ENCODE measurements at places on chromosomes 7 and 10.
A peak's percentile ranks its signal among the peaks of the same experiment; 100 is the strongest.

DNA sequence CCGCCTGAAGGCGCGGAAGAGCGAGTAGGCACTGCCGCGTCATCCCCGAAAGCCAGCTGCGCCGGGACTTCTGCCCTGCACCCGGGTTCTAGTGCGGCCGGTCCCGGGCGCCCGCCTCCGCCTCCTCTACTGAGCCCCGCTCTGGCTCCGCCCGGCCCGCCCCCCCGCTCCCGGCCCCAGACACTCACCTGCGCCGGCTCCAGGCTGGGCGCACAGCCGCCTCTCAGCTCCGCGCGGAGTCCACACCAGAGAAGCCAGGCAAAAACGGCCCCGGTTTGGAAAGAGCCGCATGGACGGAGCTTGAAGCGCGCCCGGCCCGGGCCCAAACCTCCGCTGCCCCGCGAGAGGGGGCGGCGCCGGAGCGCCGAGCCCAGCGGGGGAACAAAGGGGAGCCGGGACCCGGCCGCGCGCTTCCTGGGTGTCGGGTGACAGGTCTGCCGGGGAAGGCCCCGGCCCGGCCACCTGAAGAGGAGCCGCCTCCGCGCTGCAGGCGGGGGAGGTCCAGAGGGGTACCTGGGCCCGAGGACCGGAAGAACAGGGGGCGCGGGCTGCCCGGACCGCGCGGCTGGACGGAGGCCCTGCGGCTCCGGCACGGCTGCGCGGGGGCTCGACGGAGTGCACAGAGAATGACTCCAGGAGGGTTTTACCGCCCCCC lies 168.2 kb downstream of the NRF1 start:
- no peak for DNase-seq

DNA sequence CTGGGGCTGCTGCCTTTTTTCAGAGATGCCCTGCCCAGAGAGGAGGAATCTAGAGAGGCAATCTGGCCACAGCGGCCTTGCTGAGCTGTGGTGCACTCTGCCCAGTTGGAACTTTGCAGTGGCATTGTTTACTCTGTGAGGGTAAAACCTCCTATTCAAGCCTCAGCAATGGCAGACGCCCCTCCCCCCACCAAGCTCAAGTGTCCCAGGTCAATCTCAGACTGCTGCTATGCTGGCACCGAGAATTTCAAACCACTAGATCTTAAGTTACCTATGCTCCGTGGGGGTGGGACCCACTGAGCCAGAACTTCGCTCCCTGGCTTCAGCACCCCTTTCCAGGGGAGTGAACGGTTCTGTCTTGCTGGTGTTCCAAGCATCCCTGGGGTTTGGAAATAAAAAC lies 77.2 kb downstream of the EXOC4 start:
- DNase-seq, result no peak

DNA sequence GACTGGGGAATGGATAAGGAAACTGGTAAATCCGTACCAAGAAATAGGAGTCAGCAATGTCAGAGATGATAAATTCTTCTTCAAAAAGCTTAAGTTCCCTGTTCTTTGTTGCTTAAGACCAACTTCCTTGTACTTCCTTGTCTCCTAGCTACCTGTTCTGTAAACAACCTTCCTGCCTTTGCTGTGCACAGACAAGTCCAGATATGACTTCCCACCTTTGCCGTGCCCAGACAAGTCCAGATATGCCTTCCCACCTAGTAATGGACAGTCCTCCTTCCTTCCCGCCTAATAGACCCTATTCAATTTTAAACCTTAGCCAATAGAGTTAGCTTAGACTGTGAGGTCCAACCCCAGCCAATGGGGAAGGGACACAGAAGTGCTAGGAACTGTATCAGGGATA lies 2.5 kb upstream of the ZNF33A start:
- no peak for DNase-seq

GRCh38 chr7:35446091-35446490 lies 192.2 kb upstream of the TBX20 start:
- DNase-seq, result no peak

GRCh38 chr7:55770778-55771177 lies 91.8 kb downstream of the SEPTIN14 start:
- no peak for DNase-seq

DNA sequence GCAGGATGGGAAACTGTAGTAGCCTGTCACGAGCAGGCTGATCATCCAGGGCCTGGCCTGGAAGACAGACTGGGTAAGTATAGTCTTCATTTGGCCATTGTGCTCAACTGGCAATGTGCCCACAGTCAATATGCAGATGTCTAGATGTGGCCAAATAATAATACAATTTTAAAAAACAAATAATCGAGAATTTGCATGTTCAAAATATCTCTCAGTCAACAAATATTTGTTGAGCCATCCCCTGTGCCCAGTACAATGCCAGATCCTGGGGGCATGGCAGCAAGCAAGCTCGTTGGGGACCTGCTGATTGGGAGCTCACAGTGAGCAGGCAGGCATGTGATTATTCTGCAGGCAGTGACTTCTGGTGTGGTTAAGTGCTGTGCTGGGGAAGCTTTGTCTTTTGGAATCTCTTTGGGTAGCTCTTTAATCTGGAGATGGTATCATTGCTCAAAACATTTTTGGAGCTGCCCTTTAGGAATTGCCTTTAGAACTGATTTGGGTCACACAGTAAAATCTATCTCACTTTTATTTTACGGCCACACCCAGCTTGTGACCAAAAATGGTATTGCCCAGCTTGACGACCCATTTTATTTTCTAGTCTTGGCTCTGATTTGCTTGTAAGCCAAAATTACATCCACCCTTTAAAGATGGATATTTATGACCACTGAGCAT lies 92.2 kb downstream of the PLCE1 start:
- DNase-seq, result no peak

DNA sequence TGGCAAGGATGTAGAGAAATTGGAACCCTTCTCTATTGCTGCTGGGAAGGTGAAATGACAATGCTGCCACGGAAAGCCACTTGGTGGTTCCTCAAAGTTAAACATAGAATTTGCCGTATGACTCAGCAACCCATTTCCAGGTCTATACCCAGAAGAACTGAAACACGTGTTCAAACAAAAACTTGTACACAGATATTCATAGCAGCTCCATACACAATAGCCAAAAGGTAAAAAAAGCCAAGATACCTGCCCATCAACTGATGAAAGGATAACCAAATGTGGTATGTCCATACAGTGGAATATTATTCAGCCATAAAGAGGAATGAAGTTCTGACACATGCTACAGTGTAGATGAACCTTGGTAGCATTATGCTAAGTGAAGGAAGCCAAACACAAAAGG lies 39.1 kb downstream of the LHPP start:
- no peak for DNase-seq

DNA sequence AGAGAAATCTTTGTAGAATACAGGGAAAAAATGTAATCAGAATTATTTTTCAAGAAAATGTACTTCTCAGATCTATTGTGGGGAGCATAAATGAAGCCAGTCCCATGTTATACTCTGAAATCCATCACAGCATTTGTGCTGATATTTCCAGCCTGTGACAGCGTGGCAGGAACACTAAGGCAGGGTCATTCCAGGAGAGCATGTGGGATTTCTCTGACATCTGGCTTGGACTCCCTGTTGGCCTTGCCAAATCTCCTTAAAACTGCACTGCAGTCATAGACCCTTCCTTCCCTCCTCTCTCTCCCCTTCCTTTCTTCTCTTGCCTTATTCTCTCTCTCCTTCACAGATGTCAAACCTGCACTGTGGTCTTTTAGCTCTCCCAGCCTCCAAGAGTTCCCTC lies 6.5 kb upstream of the TSPAN13 start:
- DNase-seq, result no peak

DNA sequence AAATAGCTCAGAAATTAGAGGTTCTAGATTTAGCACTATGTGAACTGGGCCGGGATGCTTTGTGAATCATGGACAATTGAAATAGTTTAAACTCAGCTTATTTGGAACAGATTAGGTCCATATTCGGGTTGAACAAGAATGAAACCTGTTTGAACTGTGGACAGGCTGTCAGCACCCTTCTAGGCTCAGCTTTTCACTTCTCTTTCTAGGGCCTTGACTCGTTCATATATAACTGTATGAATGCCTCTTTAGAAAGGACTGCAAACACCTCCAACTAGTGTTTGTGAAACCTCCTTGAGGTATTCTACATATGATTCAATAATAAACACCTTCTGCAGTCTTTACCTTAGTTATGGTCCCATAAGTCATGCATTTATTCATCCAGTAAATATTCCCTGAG lies 115.6 kb downstream of the REEP3 start:
- DNase-seq, result no peak

DNA sequence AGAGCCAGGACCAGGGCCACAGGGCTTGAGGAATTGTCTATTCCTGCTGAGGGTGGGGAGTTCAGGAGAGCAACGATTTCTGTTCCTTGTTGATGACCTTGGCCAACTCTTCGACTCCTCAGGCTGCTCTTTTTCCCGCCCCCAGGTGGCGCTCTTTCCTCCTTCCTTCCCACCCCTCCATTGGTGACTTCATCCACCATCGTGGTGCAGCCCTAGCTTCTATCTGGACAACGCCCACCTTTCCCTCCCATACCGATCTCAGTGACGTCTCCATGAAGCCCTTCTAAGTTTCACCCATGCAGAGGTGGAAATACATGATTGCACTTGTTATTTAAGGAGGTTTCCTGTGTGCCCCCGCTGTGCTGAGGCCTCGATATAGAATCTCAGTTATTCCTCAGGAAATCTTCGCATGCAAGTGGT lies 22.1 kb upstream of the CARD11 start:
- DNase-seq, result no peak

GRCh38 chr10:62640411-62640810 lies 164.1 kb upstream of the ADO start:
- DNase-seq, result no peak

DNA sequence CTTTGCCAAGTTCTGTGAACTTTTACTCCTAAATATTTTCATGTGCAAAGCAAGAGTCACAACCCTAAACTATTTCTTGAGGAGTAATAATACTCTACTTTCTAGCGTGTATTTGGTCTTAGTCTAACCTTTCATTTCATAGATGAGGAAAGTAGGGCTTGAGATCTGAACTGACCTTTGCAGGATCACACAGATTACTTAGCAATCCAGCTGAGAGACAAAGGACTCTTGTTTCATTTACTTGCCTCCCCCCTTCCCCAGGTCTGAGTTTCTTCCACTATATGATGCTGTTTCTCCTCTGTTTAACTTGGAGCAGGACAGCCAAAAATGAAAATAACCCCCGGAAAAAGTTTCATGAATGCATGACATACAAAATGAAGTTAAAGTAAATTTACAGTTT lies 75.3 kb upstream of the PTN start:
- DNase-seq, result no peak

DNA sequence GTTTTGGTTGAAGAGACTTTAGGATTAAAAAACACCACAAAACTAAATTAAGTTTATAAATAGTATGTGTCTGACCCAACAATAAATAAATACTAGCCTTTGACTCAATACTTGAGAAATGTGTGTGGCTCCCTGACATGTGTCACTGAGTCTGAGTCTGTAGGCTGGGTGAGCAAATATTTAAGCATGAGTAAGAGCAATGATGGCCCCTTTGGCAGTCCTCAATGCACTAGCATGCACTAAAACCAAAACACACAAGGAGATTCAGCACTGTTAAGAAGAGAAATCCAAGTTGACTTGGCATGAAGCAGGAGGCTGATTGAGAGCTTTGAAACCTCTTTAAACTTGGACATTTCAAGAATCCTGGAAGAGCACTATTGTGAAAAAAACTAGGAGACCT lies 37.1 kb downstream of the CCDC71L start:
- peak; percentile 45 for DNase-seq

GRCh38 chr7:41005374-41005901 lies 697.5 kb downstream of the INHBA start:
- peak; percentile 81 for DNase-seq

DNA sequence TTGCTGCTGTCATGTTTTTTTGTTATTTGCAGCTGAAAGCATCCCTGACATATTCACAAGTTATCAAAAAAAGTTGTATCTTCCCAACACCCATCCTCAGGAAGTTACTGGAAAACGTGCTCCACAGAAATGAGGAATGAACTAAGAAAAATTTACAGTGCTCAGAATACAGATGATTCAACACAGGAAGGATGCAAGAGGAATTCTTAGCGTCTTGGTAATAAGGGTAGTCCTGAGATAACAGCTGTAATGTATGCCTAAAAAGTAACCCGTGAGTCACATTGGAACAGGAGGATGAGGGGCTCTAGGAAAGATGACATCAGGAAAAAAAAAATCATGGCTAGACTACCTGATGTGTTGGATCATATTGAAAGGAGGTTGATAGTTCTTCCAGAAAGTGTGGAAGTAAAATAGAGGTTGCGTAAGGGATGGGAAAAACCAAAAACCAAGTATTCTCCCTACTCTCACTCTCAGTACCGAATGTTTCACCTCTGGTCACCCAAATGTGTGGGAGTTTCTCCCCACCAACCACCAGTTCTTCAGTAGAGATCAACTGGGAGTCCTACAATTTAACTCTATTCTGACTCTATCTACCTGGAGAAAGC lies 3.9 kb downstream of the ADAM12 start:
- no peak for DNase-seq

GRCh38 chr10:115985786-115986185 lies 287.2 kb downstream of the GFRA1 start:
- DNase-seq, result no peak

DNA sequence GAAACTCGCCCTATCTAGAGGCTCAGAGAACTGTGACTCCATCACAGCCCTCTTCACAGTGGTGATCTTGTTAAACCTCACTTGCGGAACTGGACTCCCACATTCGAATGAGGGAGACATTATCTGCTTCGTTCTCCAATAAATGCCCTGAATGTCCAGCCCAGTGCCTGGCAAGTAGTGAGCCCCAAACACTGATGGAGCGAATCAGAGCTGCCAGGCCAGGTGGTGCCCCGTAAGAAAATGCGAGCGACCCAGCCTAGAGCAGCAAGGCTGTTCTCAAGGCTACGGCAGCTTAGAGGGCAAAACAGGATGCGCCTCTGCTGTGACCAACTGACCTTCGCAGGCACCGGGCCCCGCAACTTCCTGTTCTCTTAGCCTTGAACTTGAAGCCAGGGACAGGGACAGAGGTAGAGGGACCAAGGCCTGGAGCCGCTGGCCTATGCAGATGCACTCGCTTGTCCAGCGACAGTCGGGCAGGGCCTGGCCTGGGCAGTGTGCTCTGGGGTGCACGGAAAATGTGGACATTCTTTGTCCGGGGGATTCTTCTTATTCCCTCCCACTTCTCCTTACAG lies 217.6 kb downstream of the TCERG1L start:
- DNase-seq, result no peak

GRCh38 chr7:47814905-47815613 lies 133.2 kb downstream of the PKD1L1 start:
- no peak for DNase-seq

DNA sequence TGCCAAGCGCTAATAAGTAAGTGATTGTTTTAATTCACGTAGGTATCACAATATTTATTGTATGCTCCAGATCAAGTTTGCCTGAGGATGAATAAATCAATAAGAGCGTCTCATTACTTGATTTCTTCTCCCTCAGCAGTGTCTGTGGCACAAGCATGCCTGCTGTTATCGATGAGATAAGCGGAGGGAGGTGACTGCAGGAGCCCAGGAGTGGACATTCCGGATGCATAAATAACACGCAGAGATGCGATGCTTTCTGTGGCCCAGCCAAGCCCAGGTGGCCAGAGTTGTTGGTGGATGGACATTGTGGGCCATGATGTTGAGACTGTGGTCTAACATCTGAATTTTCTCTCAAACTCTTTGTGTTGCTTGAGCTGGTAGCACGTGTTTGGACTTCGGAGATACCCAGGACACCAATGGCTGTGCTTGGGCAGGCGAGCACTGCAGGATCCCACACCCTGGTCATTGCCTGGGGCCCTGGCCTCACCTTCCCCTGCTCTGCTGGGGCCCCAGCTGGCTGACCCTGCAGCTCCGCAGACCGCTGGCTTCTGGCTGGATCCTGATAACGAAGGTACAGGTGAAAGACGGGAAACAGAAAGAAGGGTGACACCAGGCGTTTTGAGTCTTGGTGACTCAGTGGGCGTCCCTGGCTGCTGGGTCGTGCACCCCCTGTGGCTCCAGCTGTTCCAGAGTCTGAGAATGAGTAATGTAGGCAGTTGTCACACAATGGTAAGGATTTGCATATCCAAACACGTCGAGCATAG lies 31.2 kb upstream of the MNX1 start:
- no peak for DNase-seq

Data from HS-27A (cell line).